BJ (cell line): ENCODE measurements at places on chromosomes 5 and 9.

- DNase-seq, result no peak
Measured at GRCh38 chr9:73031350-73031749, 78.5 kb upstream of the ALDH1A1 start.

- peak; percentile 9 for DNase-seq
Measured at GRCh38 chr5:38650946-38651345, 94.5 kb upstream of the LIFR start.

GRCh38 chr5:60821488-60822284 lies 22.4 kb downstream of the ELOVL7 start:
- no peak for DNase-seq

- DNase-seq, result peak; percentile 49
Measured at GRCh38 chr5:137565450-137565849, 66.3 kb upstream of the SPOCK1 start.

GRCh38 chr5:125017796-125018195 lies 271.4 kb upstream of the ZNF608 start:
- no peak for DNase-seq

GRCh38 chr9:86141843-86142242 lies 42.5 kb upstream of the GOLM1 start:
- no peak for DNase-seq

GRCh38 chr5:13478831-13479465 lies 465.5 kb downstream of the DNAH5 start:
- no peak for DNase-seq

GRCh38 chr5:171450423-171451331 lies 31.2 kb downstream of the FGF18 start:
- peak; percentile 23 for DNase-seq

DNA sequence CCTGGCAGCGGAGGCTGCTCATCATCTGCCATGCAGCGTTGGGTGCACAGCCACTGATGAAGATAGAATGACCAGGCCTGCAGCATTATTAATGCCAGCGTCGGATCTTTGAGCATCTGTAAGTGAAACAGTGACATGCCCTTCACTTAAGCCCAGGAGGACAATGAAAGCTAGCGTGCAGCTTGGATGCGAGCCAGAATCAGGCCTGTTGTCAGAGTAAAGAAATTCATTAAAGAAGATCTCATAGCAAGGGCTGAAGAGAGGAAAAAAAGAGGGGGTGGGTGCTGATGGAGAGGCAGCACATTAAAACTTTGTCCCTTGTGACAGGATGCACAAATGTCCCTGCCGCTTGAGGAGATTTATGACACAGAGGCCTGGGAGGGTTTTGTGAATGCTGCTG lies 186.1 kb upstream of the MAST4 start:
- no peak for DNase-seq

- no peak for DNase-seq
Measured at GRCh38 chr9:128503870-128504269, 649 bp upstream of the GLE1 start.
